ENCODE measurements at places on chromosomes 6 and 20. TPM values are rescaled to one million over a fixed set of nuclear protein-coding genes. Genes with fewer than 3 reads are reported as not detected.

DNA sequence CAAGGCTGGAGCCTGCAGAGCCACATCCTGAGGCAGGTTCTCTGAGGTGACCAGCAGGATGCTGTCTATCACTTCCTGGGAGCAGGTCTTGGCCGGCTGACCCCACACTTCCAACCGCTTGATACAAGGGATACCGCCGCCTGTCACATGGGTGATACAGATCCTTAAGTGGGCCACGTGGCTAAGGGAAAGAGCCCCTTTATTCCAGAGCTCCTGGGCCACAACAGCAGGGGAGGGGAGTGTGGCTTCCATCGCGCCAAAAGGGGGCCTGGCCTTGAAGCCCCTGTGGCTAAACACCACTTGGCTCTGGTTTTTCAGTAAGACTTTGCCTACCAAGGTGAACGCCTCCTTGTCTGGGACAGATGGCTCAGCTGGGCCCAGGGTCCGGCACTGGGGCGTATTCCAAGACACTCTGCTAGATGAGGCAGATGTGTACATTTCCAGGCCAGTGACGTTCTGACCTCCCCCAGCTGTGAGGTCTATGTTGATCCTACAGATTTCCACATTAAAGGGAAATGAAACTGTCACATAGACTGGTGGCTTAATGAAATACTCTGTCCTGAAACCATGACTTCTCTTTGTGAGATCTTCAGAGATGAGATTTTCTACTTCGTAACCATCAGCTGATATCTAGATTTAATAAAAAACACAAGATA, 37.6 kb upstream of the AVP start:
- DNase-seq: no peak

The OPN5 gene
- not detected for total RNA-seq

DNA sequence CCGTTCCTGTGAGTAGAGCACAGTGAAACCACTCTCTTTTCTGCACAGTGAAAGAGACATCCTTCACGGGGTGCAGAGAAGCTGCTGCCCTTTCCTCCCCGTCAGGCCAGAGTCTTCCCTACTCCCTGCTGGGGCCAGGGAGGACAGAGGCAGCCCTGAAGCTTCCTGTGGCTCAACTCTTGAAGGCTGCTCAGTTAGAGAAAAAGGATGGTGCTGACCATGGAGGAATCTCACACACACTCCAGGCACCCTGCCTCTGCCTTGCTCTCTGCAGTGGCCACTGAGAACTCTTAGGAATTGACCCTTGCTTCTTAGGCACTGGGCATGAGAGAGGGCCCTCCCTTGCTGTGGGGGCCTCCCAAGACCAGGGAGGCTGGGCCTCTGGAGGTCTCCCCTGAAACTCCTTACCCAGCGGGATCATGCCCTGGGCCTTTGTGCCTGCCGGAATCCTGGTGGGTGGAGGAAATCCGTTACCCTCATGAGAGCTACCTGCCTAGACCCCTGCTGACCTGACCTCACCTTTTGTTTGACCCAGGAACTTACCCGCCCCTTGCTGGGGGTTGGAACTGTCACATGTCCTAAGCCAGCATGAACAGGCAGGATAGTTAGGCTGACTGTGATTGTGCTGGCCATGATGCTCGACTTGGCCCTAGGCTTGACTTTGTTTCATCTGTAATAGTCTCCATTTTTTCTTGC, 65.0 kb upstream of the CD93 start:
- DNase-seq: no peak

The TGM3 gene
- not detected for total RNA-seq

DNA sequence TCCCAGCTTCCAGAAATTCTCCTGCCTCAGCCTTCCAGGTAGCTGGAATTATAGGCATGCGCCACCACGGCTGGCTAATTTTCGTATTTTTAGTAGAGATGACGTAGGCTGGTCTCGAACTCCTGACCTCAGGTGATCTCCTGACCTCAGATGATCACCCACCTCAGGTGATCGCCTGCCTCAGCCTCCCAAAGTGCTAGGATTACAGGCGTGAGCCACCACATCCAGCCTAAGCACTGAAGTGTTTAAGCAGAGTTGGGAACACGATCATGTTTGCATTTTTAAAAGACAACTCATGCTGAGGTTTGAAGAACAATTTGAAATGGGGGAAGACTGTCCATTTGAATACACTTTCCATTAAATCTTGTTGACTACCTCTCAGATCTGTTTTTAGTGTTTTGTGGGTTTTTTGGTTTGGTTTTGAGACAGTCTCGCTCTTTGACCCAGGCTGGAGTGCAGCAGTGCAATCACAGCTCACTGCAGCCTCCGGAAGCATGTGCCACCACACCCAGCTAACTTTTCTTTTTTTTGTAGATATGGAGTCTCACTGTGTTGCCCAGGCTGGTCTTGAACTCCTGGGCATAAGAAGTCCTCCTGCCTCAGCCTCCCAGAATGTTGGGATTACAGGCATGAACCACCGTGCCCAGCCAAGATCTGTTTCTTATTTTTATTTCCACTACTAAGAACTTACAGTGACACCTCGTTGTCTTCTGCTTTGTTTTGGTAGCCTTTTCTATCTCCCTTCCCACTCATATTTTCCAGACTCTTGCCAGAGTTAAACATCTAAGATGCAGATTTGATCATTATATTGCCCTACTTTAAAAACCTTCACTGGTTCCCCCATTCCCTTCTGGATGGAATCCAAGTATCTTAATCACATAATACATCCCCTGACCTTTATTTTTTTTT, 5.5 kb downstream of the CASP8AP2 start:
- no peak for DNase-seq

The HLA-DRB5 gene
- not detected for total RNA-seq

The HECA gene
- total RNA-seq: 7.6 TPM

DNA sequence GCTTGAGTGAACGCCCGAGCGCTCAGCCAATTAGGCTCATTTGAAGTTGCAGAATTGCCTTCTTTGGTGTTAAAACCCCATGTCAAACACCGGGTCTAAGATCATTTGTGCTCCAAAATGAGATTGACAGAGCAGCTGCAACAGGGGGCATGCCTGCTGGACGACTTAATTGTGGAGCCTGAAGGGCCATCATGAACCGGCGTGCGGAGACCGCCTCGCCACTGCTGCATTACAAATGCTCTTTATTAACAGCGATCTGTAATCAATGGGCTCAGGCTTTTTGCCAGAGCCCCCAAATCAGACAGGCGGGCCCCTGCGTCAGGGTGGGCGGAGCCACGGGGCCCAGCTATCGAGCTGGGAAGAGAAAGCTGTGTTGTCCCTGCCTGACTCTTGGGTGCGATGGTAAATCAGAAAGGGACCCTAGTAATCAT, 183.2 kb downstream of the SIM1 start:
- no peak for DNase-seq

- DNase-seq: no peak
Observed at GRCh38 chr20:35088231-35089145, 4.1 kb downstream of the TRPC4AP start.

- no peak for DNase-seq
Observed at GRCh38 chr6:170448751-170449630, 104.1 kb downstream of the PSMB1 start.

The POM121L2 gene
- total RNA-seq: not detected

The HLA-DQA1 gene
- not detected for total RNA-seq

The LY6G6F gene
- not detected for total RNA-seq

DNA sequence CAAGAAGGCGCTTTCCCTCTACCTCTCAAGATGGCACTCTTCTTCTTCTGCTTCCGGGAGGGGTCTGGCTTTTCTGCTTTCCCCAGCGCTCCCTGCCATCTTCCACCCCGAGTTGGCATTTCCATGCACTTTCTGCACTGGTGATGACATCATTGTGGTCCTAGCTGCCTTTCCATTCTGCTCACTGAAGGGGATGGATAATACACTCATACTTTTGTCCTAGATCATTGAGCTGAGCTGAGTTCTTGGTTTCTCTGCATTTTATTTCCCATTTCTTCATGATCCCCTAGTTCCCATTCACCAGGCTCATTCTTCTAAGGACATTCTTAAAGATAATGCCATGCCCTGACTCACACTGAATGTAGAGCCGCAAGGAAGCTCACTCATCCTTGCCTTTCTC, 96.7 kb downstream of the EDN1 start:
- no peak for DNase-seq

- DNase-seq: no peak
Observed at GRCh38 chr6:46453216-46453615, 38.0 kb downstream of the RCAN2 start.

The PDYN gene
- not detected for total RNA-seq

GRCh38 chr20:33649201-33649681, 12.9 kb upstream of the C20orf144 start:
- DNase-seq: no peak

DNA sequence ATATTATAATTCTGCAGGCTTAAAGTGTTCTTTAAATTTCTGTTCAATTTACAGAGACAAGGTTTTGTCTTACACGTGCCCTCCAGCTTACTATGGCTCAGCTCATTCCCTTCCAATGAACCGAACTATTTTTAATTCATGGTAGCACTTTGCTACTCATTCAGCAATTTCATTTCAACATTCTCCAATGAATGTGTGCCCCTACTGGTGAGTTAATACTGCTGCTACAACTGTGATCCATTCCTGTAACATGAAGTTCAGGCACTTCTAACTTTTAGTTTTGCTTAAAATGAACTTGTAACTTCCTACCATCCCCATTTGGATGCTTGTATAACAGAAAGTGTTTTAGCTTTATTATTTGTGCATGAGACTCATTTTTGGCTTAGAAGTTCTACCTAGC, 99.7 kb downstream of the F13A1 start:
- peak; percentile 5 for DNase-seq

The TINAG gene
- total RNA-seq: 1.8 TPM

DNA sequence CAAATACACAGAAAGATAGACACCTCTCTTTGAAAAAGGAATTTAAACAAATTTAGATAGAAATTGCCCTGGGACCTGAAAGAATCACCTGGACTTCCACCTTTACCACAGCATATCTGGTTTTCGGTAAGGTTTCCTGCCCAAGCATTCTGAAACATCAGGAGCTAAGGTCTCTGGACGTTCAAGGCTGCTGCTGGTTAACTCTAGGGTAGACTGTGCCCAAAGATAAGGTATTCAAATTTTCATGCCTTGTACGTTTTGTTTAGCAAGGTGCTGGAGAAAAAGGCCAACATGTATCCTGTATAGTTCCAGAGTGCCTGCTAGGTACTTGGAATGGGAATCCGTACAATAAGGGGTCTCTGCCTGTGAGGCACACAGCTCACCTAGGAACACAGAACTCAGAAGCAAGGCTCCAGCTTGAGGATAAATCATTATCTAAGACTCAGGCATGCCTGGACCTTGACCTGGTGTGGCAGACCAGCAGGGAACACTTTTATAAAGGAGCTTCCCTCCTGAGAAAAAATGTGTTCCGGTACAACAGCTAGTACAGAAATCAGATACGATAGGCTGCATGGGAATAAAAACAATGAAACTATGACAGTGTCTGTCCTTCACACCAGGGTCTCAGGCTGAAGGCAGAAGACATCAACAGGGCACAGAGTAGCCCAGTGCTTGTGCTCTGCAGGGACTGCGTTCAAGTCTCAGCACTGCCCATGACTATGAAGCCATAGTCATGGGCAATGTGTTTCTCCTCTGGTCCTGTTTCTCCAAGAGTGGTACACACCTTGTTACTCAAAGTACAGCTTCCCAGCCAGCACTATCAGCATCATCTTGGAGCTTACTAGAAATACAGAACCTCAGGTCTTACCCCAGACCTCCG, 70.4 kb downstream of the METTL24 start:
- DNase-seq: peak; percentile 5

DNA sequence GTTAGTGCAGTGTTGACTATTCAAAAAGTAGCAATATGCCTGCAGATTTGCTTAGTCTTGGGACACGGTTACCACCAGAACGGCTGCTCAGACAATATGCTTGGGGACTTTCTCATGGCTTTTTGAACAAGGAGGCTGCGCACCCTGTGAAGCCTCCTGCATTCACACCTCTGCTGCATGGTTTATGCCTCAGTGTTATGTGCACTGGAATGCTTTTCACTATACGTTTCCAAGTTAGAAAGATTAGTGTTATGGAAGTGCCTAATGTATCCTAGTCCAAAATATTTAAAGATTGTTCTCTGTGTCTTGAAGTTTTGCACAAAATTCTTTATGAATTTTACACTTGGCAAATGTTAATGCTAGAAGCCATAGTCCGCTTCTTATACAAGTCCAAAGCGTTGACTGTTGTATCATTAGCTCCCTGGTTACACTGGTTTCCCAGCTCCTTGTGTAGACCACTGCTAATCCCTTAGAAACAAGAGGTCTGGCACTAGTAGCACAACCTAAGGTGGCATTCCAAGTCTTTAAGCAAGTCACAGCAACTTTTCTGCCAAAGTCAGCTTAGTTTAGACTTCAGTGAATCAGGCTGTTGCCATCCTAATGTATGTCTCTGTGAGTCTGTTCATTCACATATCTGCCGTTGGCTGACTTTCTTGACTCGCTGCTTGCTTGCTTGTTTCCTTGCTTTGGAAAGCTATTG, 26.3 kb upstream of the SLC22A1 start:
- DNase-seq: no peak

DNA sequence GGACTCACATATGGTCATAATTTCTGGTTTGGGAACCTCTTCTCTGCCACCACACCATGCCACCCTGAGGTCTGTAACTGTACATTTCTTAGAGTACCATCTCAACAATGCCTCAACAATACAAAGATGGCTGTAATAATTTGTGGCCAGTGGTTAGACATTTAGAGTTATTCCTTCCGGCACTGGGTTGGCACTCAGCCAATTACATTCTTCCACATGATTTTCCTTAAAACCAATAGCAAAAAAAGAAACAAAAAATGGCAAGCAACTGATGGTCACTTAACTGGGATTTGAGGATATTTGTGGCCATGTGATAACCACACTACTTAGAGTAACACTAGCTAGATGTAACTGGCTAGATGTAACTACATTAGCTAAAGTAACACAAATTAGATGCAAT, 79.9 kb downstream of the SEL1L2 start:
- DNase-seq: no peak

GRCh38 chr6:52115145-52115741, 27.8 kb upstream of the PKHD1 start:
- no peak for DNase-seq

DNA sequence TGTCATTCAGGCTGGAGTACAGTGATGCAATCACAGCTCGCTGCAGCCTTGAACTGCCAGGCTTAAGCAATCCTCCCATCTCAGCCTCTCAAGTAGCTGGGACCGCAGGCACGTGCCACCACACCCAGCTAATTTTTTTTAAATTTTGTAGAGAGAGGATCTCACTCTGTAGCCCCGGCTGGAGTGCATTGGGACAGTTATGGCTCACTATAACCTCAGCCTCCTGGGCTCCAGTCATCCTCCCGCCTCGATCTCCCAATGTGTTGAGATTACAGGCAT, 86.5 kb downstream of the SERAC1 start:
- DNase-seq: no peak

- no peak for DNase-seq
Observed at GRCh38 chr6:84769306-84769705, 4.9 kb upstream of the TBX18 start.

GRCh38 chr6:4136354-4136831, 1.0 kb upstream of the ECI2 start:
- DNase-seq: no peak

Measured in HT-29 (cell line).